Esophagus squamous epithelium (tissue), 5 donors: ENCODE measurements at places on chromosomes 11 and 22.

DNA sequence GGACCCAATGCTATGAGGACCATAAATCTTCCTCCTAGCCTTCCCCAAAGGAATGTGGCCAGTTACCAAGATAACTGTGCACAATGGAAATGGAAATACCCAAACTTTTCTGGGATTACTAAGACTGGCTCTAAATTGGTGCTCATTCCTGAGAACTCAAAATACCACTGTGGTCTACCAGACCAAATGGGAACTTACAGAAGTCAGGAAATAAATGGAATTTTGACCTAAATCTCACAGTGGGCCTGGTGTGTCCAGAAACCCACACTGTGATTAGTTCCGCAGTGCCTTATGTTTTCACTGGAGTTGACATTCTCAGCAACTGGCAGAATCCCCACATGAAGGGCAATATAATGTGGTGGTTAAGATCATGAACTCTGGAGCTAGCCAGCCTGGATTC is 99.4 kb upstream of the ZC3H12C start:
- no peak for DNase-seq

- DNase-seq = no peak
These were observed 17.8 kb upstream of the WNT7B start for GRCh38 chr22:45994491-45995404.

DNA sequence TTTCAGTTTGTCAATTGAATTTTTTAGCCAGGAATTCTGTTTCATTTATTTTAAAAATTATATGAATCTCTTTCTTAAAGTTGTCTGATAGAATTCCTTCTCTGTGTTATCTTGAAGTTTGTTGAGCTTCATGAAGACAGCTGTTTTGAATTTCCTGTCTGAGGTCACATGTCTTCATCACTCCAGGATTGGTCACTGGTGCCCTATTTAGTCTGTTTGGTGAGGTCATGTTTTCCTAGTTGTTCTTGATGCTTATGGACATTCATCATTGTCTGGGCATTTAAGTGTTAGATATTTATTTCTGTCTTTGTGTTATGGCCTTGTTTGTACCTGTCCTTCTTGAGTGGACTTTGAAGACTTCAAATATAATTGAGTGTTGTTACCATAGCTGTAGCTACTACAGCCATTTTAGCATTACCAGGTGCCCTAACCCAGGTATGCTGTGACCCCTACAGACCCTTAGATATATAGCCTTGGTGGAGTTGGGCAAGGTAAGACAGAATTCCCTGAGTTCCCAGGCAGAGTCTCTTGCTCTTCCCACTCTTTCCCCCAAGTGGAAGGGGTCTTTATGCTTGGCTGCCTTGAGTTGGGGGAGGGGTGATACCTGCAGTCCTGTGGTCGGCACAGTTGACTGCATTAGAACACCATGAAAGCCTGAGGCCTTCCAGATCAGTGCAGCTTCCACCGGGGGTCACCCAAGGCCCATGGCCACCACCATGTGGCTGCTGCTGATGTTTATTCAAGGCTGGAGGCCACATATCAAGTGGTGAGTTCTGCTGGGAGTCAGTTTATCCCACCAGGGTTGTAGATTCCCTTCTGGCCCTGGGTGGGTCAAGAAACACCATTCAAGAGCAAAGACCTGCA is 229.6 kb downstream of the DYNC2H1 start:
- no peak for DNase-seq

DNA sequence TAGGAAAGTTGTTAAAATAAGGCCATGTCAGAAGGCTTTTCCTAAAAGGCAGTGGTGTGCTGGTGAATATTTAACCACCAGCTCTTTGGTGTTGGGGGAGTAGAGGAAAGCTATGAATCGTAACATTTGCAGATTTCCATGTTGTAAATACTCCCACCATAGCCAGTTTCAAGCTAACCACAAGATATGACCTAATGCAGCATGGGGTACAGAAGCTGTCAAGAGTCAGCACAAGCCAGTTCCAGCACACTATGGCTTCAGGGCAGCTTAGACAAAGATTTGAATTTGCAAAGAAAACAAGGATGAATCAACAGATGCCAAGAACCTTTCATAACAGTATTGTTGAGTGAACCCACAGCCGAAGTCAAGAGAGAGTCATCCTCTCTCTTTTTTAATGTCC is 40.0 kb downstream of the COMMD9 start:
- DNase-seq = no peak

DNA sequence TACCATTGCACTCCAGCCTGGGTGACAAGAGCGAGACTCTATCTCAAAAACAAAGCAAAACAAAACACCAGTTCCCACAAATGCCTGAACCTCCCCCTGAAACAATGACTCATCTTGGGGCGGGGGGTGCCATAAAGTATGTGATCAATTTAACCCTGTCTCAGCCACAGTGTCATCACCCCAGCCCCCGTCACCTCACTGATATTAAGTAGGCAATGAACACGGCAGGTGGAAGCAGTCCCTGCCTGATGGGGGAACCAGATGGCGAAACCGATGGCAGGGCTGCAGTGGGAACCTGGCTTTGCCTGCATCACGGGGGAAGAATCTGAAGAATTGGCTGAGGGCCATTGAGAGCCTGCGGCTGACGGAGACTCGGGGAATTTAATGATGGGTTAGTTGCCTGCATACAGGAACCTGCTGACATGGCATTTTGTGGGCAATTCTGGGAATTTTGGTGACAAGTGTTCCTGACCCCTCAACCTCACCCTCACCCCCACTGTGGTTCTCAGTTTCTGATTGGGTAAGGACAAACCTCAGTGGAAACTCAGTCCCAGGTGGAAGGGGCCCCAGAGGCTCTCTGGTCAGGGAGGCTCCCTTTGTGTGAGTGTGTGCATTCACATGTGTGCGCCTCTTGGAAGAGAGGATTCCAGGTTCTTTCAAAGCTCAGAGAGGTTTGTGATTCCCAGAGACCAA is 39.1 kb upstream of the SHISAL1 start:
- no peak for DNase-seq

DNA sequence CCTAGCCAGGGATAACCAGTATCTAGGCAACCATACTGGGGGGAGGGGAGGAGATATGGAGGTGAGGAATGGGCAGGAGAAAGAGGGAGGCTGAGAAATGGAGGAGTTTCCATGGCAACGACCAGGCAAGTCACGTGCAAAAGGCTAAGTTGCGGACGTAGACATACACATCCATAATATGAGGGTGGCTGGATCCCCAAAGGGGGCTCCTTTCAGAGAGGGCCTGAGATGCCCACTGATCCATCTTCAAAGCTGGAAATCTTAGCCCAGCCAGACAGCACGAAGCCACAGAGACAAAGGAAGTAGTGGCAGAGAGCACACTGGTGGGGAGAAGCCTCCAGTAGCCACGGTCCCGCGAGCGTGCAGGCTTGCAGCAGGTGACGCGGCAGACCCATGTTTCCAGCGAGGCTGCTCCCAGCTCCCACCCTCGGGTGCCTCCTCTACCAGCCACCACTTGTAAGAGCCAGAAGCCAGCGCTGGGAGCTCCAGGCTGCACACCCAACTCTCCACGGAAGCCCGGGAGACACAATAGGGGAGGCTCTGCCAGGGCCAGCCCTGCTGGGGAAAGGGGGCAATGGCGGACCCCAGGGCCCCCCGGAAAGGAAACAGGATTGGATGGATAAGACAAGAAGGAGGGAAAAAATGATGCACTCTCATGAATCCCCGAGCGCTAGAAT is 938 bp downstream of the FXYD6 start:
- DNase-seq = no peak

DNA sequence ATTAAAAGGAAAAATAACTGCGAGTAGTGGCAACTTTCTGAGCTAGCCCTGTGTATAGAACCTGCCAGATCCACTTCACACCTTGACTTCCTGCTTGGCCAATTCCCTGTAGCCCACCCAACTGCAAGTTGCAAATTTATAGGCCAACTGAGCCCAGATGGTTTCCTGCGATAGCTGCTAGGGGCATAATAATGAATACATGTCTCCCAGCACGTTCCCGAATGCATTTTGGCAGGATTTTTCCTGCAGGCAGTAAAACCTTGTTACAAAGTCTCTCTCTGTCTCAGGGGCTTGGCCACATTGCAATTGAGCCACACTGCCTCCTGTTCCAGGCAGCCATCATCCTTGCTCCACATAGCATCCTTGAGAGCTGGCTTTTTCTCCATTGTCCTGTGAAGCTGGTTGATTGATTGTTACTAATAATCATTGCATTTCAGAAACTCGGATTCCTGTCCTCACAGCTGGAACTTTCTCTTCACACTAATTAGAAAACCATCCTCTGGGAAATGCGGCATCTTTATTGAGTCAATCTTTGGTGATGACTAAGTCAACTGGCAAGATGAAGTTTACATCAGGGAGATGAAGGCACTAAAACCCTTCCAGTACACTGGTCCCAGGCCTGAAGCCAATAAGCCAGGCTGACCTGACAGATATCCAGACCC is 18.6 kb upstream of the LMO2 start:
- no peak for DNase-seq

DNA sequence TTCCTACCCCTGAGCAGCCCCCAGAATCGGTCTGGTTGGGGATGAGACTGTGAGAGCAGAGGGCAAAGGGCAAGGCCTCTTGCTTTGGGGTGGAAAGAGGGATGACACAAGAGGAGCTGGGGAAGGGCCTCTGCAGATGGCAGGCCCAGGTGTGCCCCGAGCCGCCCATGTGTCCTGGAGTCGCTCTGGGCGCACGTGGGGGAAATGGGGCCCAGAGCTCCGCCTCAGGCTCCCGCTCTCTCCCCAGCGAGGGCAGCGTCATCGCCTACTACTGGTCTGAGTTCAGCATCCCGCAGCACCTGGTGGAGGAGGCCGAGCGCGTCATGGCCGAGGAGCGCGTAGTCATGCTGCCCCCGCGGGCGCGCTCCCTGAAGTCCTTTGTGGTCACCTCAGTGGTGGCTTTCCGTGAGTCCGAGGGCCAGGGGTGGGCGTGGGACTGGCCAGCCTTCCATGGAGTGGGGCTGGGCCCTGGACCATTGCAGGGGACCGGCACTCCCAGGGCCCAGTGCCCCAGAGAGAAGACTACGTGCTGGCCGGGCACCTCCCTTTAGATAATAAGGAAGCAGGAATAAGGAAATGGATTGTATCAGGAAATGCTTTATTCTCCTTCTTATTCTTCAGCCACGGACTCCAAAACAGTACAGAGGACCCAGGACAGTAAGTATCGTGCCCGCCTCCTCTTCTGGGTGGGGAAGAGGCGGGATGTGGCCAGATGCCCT is 30.1 kb downstream of the ST14 start:
- DNase-seq = no peak

DNA sequence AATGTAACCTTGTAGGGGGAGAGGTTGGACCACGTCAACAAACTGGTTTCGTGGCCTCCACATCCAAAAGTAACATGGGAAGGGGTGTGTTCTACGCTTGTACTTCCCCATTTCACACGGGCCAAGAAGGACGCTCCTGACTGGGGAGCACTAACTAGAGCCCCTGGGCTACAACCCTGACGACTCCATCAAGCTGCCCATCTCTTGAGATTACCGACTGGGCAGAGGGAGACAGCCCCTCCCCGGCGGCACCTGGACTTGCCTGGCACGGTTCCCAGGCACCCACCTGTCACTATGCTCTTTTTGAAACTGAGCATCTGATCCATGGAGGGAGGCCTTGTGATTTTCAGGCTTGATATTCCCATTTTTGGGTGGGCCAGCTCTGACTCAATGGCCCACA is 68.5 kb downstream of the SHANK2 start:
- no peak for DNase-seq
